Mononuclear cell (primary cell): ENCODE measurements at places on chromosomes 6 and 20. TPM values are rescaled to one million over a fixed set of nuclear protein-coding genes. Genes with fewer than 3 reads are reported as not detected.

Gene ERVFRD-1
- 0.10 TPM for total RNA-seq

Gene WFDC13
- total RNA-seq, result not detected

Gene LGSN
- not detected for total RNA-seq

Gene IRAK1BP1
- total RNA-seq, result 0.42 TPM

Gene SLC22A1
- 0.21 TPM for total RNA-seq

Gene WFDC12
- total RNA-seq, result not detected

Gene ADTRP
- 32.7 TPM for total RNA-seq

Gene RBPJL
- not detected for total RNA-seq

Gene TAGAP
- total RNA-seq, result 320 TPM

Gene LKAAEAR1
- total RNA-seq, result 0.42 TPM

Gene MYLK4
- total RNA-seq, result 0.42 TPM

Gene ECT2L
- not detected for total RNA-seq

Gene ME1
- total RNA-seq, result 1.3 TPM

Gene MRPL2
- 5.7 TPM for total RNA-seq

Gene C6orf89
- total RNA-seq, result 25.8 TPM

Gene TNFRSF21
- 5.2 TPM for total RNA-seq

Gene HRH3
- not detected for total RNA-seq

Gene OTOR
- not detected for total RNA-seq

Gene HLA-DQA1
- 12.5 TPM for total RNA-seq

Gene KCNK5
- total RNA-seq, result 0.31 TPM

Gene POU3F2
- total RNA-seq, result under 0.01 TPM

Gene MAN1A1
- total RNA-seq, result 33.4 TPM

Gene BAG2
- 4.6 TPM for total RNA-seq

Gene SERINC3
- total RNA-seq, result 37.7 TPM

Gene OR2B2
- total RNA-seq, result not detected

Gene PLEKHG1
- total RNA-seq, result 12.5 TPM

Gene CLPSL1
- total RNA-seq, result not detected

Gene NKX2-2
- not detected for total RNA-seq

Gene SERPINB1
- 127 TPM for total RNA-seq

Gene TMEM200A
- 0.63 TPM for total RNA-seq

Gene RWDD2A
- 2.1 TPM for total RNA-seq

Gene TMEM242
- total RNA-seq, result 9.7 TPM
